ENCODE measurements at places on chromosomes 7 and 10. TPM values are rescaled to one million over a fixed set of nuclear protein-coding genes. Genes with fewer than 3 reads are reported as not detected.

- DNase-seq, result no peak
These were observed 32.6 kb downstream of the ESYT2 start for GRCh38 chr7:158796667-158797066.

- no peak for DNase-seq
These were observed 13.5 kb upstream of the RABGEF1 start for GRCh38 chr7:66727058-66727457.

DNA sequence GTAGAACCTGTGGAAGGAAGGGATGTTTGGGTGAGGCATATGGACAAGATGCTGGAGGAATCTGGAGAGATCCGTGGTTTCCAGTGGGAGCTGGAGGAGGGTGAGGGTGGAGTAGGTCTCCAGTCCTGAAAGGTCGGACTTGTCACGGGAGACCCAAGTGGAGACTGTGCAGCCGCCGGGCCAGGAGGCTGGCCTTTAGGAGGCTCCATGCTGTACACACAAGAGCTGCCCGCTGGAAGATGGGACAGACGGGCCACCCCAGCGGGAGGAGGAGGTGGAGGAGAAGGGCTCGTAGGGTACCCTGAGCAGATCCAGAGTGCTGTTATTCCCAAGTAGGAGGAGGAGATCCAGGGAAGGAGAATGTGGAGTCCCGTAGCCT is 106.7 kb downstream of the NKX6-2 start:
- no peak for DNase-seq

- DNase-seq, result no peak
These were observed 9.2 kb downstream of the SP8 start for GRCh38 chr7:20777377-20778062.

DNA sequence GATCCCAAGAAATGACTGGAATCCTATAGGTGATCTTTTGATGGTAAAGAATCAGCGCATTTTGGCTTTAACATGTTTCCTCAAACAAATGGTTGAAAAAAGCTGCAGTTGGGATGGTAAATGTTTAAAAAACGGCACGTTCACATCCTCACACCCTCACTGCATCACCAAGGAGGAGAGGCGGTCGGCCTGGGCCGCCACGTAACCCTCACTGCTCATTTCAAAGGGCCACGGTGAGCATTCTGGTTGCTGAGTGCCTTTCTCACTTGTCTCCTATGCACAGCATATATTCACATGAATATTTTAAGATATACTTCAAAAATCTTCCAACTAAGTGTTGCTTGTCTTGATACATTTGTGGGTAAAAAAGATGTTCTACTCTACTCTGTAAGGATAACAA is 233.2 kb downstream of the DNAJB6 start:
- DNase-seq, result no peak

PODXL gene
- 14.6 TPM for total RNA-seq

DNA sequence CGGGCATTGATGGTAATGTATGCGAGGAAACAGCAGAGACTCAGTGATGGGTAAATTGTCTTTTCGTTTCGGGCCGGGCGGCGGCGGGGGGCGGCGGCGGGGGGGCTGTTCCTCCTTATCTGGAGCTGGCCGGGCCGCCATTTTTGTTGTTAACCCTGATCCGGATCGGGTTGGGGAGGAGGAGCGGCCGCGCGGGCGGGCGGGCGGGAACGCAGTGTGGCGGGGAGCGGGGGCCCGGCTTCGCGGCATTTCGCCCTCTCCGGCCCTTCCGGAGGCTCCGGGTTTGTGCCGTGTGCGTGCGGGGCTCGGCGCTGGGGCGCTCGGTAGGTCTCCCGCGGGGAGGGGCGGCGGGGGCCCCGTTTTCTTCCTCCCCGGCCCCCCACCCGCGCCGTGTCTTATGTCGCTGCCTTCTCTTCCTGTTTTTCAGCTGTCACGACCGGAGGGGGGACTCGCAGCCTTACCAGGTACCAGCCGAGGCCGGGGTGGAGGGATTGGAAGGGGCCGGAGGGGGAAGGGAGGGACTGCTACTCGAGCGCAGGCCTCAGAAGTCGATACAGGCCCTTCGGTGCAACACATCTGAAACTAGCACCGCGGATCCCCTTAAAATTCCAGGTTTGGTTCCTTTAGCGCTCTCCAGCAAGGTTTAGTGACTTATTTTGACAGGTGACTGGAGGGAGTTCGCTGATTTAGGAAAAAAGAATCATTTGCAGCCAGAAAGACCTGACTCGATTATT is 820 bp downstream of the WAC start:
- DNase-seq, result peak; percentile 79

DNA sequence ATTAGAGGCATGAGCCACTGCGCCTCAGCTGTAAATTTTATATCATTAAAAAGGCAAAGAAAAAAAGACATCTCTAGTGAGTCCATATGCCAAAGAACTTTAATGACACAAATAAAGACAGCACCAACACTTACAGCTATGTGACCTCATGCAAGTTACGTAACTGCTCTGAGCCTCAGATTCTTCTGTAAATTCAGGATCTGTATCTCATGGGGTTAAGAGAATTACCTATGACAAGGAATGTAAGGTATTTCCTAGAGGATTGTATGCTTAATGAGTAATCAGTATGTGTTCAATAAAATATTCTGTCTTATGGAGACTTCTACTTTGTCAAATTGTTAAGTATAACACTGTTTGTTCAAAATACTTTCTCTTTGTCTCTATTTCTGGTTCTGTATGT is 274.0 kb upstream of the GLI3 start:
- no peak for DNase-seq

DNA sequence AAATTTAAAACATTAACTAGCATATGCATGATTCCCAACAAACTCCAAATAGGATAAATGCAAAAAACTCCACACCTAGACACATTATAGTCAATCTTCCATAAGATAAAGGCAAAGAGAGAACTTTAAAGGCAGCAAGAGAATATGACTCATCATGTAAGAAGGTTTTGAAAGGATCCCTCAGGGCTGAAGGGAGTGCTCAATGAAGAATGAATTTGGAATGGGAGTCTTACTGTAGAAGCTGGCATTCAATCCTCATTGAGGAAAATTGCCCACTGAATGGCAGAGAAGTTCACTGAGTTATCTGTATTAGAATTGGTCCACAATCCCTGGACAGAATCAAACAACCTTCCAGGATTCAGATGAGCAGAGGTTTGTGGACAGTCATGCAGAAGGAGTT is 26.1 kb upstream of the ZNF365 start:
- DNase-seq, result no peak

DHTKD1 gene
- total RNA-seq, result 18.5 TPM

GRCh38 chr10:126166797-126167196 is 221.5 kb downstream of the ADAM12 start:
- DNase-seq, result no peak

All from colonic mucosa (tissue), 4 donors.